Stimulated activated CD4-positive, alpha-beta T cell treated with anti-CD3 and anti-CD28 coated beads, Interleukin-15, amount 100 ng/mL, for 24 hours (primary cell): ENCODE measurements at places on chromosomes 13 and 19.
A peak's percentile ranks its signal among the peaks of the same experiment; 100 is the strongest.

- DNase-seq = no peak
Measured at GRCh38 chr19:11437955-11438354, 2.5 kb downstream of the PRKCSH start.

- DNase-seq = no peak
Measured at GRCh38 chr13:56338421-56338820, 802.3 kb upstream of the PRR20A start.

DNA sequence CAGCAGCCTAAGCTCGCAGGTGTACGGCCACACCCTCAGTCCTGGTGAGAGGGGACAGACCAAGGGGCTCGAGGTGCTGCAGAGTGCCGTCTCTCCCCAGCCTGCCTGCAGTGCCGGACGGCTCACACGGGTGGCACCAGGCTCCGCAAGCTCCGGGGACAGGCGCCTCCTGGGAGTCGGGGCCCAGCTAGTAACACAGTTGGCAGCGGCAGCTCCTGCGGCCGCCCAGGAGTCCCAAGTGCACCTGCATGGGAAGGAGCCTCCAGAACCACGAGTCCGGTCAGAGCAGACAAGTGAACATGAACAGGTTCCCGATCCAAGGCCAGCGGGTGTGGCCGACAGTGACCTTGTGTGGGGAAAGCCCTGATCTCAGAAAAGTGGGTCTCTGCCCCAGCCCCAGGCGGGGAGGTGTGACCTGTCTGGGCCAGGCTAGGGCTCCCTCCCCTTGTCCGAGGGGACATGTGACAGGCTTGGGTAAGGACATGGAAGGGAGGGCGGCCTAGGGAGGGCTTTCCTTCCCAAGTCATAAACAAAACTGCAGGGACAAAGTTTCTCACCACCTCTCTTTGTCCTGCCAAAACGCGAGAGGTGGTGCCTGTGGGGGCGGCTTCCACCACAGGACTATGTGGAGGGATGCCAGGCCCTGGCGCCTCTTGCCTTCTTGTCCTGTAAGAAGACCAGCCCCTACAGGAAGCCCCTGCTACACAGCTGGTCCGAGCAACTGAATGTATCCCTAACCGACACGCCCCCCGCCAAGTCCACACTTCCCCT is 46.5 kb downstream of the MLLT1 start:
- DNase-seq = no peak

- DNase-seq = peak; percentile 63
Measured at GRCh38 chr19:46076951-46077814, 36.4 kb upstream of the IGFL4 start.

DNA sequence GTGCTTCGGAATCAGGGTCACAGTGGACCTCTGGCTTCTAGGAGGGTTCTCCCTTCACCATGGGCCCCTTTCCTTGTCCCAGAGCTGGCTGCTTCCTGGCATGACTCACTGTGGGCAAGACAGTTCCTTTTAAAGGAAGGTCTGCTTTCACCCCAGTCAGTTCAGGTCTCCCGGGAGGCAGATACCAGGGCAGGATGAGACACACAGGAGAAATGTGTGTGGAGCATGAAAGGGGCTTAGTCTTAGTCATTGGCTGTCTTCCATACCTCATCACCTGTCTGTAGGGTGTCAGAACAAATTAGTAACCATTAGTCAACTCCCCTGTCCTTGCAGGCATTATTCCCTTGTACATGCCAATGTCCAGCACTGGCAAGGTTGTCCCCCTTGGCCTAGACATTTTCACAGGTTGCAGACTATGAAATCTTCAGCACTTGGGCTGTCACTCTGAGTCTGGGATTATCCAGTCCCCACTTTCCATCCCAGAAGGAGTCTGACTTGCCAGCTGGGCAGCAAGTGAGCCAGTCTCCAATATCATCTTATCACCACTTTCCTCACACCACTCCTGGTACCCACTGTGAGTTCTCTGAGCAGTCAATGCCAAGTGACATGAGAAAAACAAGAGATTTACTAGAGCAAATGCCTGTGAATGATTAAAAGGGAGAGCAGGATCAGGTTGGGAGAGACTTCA is 76.8 kb upstream of the MEDAG start:
- no peak for DNase-seq
